ENCODE measurements at places on chromosomes 12 and 14.

- DNase-seq: peak; percentile 12
Measured at GRCh38 chr14:75205591-75205990, 29.2 kb upstream of the TMED10 start.

GRCh38 chr14:64213086-64213485 lies 81.1 kb downstream of the ESR2 start:
- no peak for DNase-seq

- no peak for DNase-seq
Measured at GRCh38 chr12:132188916-132189325, 44.7 kb downstream of the NOC4L start.

DNA sequence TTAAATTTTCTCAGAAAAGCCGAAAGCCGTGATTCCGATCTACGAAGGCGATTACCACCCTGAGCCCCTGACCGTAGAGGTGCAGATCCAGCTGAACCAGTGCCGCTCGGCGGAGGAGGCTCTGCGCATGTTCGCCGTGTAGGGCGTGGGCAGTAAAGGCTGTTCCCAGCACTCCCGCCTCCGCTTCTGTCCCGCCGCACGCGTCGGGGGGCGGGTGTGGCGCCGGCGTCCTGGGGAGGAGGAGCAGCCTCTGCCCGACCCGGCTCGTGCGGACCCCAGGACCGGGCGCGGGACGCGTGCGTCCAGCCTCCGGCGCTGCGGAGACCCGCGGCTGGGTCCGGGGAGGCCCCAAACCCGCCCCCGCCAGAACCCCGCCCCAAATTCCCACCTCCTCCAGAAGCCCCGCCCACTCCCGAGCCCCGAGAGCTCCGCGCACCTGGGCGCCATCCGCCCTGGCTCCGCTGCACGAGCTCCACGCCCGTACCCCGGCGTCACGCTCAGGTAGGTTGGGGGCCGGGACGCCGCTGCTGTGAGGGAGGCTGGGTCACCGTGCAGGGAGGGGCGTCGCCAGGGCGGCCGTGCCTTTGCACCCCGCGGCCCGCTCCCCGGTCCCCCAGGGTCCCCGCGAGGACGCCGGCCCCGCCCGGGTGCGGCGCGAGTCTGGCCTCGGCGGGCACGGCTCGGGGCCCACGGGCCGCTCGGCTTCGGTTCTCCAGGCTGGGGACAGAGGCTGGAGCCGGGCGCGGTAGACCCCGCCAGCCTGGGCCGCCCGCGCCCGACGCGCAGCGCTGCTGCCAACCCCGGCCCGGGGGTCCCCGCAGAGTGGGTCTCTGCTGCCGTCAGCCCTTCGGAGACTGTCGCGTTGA lies at the start of gene B3GNT4:
Gene B3GNT4, plus strand, starts transcription at position 409 of the 866 bp plus-strand sequence. CDS start 910 bp downstream, outside the sequence.
- DNase-seq: peak; percentile 45

DNA sequence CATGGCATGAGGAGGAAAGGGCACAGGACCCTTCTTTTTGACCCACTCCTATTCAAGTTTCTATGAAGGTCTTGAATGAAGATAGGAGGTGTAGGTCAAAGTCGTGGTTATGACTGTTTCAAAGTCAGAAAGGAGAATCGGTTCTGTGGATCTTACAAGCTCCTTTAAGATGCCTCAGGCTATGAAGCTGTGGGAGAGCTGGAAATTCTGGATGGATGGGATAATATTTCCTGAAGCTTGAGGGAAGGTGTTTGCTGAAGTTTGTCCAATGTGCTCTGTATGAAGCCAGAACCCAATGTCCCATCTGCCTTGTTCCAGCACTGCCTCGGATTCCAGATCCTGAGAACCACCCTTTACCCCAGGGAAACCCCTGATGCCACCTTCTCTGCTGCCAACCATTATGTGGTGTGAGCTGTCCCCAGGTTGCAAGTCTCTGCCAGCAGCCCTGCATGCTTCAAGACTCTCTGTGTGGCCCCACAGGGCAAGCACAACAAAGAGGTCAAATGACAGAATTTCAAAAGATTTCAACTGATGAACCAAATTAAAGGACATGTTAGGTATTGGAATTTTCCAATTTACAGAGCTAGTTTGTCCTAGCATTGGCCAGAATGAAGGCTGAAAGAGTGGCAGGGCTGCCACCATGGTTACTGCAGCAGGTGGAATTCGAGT lies 472.0 kb downstream of the RGS6 start:
- DNase-seq: no peak

DNA sequence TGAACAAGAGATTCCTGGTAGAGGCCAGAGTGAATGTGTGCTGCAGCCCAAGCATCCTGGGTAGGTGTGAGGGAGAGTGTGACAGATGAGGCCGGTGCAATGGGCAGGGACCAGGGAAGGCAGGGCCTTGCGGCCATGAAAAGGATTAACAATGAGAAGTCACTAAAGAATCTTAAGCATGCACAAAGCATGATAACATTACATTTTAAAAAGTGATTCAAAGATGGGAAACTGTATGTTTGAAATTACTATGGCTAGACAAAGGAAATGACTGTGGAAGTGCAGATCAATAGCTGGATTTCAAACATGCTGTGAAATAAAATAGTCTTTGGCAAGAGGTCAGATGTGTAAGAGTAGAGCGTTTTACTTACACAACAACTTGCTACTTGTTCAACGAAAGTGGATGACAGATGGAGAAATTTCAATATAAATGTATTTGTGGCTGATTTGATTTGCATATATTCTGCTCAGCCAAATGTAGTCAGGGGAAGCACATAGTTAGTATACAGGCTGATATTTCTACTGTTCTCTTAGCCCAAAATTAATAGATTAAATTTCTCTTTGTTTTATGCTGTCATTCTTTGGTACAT lies 175.5 kb downstream of the CCDC59 start:
- no peak for DNase-seq

DNA sequence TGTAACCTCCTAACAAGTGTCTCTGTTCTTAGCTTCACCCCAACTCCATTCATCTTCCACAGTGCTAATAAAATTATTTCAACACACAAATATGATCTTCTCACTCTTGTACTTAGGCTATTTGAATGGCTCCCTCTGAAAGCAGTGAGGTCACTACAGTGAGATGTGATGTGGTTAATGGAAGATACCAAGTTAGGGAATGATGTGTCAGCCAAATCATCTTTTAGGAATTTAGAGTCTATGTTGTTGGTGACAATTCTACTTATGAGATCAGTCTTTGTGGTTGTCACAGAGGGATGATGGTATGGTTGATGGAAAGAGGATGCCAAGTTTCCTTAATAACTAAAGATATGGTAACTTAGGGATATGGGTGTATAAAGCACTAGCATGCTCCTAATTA lies 57.6 kb downstream of the POLR3B start:
- no peak for DNase-seq

- DNase-seq: no peak
Measured at GRCh38 chr14:95471476-95471875, 45.0 kb downstream of the SYNE3 start.

DNA sequence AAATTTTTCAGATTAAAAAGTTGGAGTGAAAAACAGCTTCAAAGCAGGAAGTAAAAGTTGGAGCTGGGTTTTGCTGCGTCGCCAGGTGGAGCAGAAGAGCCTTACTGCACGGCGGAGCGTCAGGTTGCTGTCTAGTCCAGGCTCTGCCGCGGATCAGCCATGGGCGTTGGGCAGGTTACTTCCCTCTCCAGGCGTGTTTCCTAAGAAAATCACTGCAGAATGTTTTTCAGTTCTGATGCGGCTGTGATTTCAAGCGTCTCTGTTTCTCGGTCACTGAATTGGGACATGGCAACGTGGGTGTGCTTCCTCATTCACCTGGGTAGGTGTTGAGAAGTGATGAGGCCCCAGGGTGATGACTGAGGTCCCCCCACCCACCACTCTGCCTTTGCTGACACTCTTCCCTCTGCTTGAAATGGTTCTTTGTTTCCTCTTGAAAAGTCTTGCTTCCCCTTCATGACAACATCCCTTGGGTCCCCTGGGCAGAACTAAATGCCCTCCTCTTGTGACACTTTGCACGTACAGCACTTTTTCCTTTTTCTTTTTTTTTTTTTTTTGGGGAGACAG lies 7.6 kb downstream of the EVL start:
- DNase-seq: no peak

- DNase-seq: no peak
Measured at GRCh38 chr12:75917715-75918114, 113.9 kb downstream of the PHLDA1 start.

DNA sequence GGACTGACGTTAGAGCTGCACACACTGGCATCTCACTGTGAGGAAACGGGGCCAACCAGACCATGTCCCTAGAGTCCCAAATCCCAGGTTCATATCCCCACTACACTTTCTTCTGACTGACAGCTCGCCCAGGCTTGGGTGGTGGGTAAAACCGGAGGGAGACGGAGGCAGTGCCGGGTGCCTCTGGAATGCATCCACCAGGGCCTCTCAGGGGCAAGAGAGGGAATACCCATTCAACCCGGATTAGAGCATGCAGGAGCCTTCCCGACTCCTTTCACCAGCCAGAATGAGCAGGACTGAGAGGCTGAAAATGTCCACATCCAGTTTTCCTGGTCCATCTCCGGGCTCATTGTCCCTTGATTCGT lies 297.2 kb downstream of the ADGRD1 start:
- DNase-seq: no peak

DNA sequence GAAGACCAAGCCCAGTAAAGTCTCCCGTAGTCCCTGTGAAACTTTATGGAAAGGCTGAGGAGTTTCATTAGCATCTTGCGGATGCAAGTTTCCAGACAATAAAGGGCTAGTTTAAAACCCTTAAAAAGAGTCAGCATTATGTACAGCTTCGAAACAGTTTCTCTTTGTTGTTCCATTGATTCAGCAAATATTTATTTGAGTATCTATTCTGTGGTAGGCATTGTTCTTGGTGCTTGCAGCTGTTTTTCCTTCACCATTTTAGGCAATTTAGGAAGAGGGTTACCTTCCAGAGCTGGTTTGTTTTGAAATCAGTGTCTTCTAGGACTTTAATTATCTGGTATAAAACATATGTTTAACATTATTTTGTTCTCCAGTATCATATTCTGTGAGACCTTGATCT lies 1.5 kb downstream of the SLIRP start:
- no peak for DNase-seq

DNA sequence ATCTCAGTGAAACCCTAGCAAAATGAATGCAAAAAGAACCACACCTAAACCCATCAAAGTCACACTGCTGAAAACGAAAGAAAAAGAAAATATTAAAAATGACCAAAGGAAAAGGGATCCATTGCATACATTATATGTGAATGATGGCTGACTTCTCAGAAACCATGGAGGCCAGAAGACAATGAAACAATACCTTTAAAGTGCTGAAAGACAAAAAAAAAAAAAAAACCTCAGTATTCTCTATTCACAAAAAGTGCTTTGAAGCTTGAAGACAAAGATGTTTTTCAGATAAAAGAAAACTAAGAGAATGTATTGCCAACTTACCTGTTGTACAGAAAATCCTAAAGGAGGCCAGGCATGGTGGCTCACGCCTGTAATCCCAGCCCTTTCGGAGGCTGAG lies 4.5 kb upstream of the EVL start:
- DNase-seq: no peak

GRCh38 chr12:109708939-109709338 lies 4.7 kb upstream of the FAM222A start:
- no peak for DNase-seq

GRCh38 chr12:49161092-49161795 lies 27.6 kb downstream of the TUBA1A start:
- no peak for DNase-seq

GRCh38 chr12:122389677-122390076 lies 32.8 kb downstream of the CLIP1 start:
- no peak for DNase-seq

DNA sequence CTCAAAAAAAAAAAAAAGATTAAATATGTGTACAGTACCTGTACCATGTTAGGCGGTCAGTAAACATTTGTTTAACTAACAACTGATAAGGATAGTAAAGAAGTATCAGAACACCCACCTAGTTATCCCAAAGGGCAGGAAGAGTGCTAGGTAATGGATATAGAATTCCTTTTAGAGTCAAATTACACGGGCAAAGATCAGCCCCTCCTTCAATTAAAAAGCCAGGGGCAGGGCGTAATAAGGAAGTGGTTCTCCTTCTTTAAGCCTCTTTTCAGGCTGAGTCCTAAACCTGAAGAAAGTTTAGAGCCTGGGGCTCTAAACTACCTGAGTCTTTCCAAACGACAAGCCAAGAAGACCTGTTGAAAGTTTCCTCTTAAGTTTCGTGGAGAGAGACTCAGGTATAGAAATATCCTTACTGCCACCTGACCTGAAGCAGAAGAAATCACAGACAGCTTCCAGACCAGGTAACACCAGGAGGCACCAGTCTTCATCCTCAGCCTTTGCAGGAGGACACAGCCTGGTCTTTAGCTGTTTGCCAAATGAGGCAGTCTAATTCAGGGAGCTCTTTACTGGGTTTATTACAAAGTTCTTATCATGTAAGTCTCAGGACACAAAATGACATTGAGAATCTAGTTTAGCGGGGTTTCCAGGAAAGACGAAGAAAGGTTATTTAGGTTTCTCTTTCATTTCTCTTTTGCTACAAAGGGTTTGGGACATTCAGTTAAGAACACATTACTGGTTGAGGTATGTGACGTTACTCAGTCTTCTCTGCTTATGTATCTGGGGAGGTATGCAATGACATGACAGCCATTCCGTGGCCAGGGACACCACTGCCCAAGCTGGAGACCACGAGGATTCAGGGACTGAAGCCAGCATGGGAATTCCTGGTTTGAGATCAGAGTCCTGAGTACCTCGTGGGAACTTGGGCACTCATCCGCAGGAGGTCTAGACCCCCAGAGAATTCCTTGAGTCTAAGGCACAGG lies at the start of gene BCL2L14:
Gene BCL2L14, plus strand, starts transcription at position 266 of the 983 bp plus-strand sequence. CDS start 8,367 bp downstream, outside the sequence.
- no peak for DNase-seq

- no peak for DNase-seq
Measured at GRCh38 chr12:47547077-47547476, 158.8 kb downstream of the RPAP3 start.

DNA sequence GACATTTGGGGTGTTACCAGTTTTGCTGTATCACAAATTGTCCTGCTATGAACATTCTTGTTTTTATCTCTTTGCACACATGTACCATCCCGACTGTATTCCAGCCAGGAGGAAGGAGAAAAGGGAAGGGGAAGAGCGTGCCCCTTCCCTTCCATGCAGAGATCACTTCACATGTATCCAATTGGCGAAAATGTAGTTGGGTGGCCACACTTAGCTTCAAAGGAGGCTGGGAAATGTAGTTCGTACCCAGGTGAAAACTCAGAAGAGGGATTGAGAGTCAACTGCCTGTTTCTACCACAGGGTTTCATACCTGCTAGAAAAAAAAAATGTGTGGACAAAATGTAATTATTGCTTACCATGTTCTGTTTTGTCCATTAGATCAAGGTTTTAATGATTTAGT lies 189.1 kb upstream of the PELI2 start:
- no peak for DNase-seq

DNA sequence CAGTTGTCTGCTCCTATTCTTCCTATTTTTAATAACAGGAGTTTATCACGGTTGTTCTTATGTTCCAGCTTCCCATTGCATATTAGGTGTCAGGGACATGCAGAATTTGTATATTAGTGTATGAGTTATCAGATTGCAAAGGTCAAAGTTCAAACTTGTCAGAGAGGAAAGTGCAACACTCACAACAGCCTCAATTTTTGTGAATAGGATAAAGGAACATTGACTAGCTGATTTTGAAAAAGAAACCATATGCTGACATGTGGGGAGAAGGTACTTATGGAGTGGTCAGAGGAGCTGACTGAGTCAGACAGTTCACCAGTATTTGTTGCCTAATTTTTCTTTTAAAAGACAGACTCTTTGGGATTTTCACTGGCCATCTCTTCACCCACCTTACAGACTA lies 222.1 kb downstream of the C12orf50 start:
- no peak for DNase-seq

GRCh38 chr14:102926104-102926503 lies 3.6 kb downstream of the AMN start:
- DNase-seq: no peak

- DNase-seq: no peak
Measured at GRCh38 chr14:32383364-32384009, 54.4 kb downstream of the AKAP6 start.

Measured in stimulated activated CD4-positive, alpha-beta T cell treated with anti-CD3 and anti-CD28 coated beads, Interleukin-2, amount 100 ng/mL, for 48 hours (primary cell).